Activated CD4-positive, alpha-beta memory T cell treated with anti-CD3 and anti-CD28 coated beads for 36 hours (primary cell): ENCODE measurements at places on chromosomes 4 and X. TPM values are rescaled to one million over a fixed set of nuclear protein-coding genes. Genes with fewer than 3 reads are reported as not detected.

- DNase-seq, result no peak
Observed at GRCh38 chr4:168710353-168710946, 213.6 kb downstream of the PALLD start.

GRCh38 chr4:106868381-106869035 is 167.6 kb downstream of the DKK2 start:
- DNase-seq, result no peak

Gene SEC24D
- 36.2 TPM for total RNA-seq

DNA sequence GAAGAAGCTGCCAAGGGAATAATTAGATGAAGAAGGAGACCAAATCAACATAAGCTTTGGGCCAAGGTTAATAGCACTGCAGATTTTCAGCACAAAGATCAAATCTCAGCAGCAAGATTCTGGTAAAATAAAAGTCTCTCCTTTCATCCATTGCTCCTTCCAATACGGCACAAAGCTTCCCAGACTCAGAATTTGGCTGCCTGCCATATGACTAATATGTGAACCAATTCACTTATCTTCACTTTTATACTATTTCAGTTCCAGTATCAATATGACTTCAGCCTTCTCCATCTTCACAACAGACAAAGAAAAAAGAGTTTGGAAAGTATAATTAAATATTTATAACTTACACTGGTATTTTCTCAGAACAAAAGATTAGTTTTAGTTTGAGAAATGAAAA is 978.3 kb upstream of the GRID2 start:
- no peak for DNase-seq

- no peak for DNase-seq
Observed at GRCh38 chr4:120692964-120693363, 229.6 kb downstream of the PRDM5 start.
